ENCODE measurements at places on chromosomes 5 and 9.
A peak's percentile ranks its signal among the peaks of the same experiment; 100 is the strongest.

DNA sequence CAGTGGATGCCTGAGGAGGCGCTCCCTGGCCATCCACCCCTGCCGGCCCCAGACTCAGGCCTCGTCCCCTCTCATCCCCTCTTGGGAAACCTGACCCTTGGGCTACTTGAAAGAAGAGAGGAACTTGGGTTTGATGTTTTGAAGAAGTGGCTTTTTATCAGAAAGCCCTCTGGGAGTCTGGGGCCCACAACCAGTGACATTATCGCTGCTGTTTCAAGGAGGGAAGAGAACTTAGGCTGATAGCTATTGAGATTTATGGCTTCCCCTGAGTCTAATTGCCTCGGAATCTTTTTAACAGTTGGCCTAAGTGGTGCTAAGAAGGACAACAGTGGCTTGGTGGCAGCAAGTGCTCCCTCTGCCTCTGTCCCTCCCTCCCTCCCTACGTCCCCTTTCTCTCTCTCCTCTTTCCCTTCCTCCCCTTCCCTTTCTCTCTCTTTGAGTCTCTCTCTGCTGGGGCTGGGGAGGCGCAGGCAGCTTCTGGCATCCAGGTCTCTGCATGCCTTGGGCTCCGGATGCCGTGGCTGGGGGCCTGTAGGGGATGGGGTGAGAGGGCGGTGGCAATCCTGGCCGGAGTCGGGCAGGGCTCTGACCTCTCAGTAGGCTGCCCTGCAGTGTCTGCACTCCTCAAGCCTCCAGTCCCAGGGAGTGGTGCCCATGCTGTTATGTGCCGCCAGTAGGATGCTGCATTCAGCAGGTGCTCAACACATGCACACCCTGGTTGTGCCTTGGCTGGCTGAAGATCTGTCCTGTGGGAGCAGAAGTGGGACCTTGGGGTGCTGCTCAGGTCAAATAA, 49.6 kb upstream of the RXRA start:
- DNase-seq, result no peak
- no peak overlapping the region for H3K4me3 ChIP-seq
- H3K27ac ChIP-seq, result no peak overlapping the region
- H3K4me1 ChIP-seq, result no peaks in the 10 kb centered on the region

- no peaks in the 10 kb centered on the region for H3K4me1 ChIP-seq
- no peaks in the 10 kb centered on the region for H3K36me3 ChIP-seq
- no peak overlapping the region for H3K27ac ChIP-seq
- no peaks in the 10 kb centered on the region for H3K27me3 ChIP-seq
- peak overlapping the region; percentile 84 for H3K4me3 ChIP-seq
Measured at GRCh38 chr9:95874303-95874988, 1.0 kb upstream of the ERCC6L2 start.

- H3K4me1 ChIP-seq, result peaks cover 5% of the 10 kb centered on the region
- H3K4me3 ChIP-seq, result peak overlapping the region; percentile 91
- no peaks in the 10 kb centered on the region for H3K27me3 ChIP-seq
- DNase-seq, result peak; percentile 95
- no peaks in the 10 kb centered on the region for H3K36me3 ChIP-seq
- peak overlapping the region; percentile 95 for H3K27ac ChIP-seq
Measured at GRCh38 chr5:116576053-116576713, 1.6 kb upstream of the SEMA6A start.

DNA sequence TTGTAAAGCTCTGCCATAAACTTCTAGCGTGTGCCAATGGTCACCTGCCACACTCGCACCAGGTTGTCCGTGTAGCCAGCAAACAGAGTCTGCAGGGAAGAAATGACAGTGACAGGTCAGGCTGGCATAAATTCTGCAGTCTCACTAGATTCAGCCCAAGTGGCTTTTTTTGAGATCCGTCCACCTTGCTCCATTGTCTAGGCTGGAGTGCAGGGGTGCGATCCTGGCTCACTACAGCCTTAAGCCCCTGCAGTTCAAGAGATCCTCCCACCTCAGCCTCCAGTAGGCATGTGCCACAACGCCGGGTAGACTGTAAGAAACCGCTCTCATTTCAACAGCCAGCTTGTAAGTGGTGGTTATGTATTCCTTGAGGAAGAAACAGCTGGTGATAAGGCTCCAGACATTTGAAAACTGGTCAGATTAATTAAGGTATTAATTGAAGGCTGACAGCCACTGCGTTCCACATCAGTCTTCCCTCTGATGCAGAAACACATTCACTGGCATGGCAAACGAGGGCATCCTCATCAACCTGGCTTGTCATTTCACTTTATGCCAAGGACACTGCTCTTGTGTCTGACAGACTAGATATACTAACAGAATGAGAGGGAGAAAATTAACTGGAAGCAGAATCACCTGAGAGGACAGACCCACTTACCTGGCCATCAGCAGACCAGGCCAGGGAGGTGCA, 6.6 kb downstream of the RACK1 start:
- no peak overlapping the region for H3K27ac ChIP-seq
- peaks cover 48% of the 10 kb centered on the region for H3K36me3 ChIP-seq
- peaks cover 5% of the 10 kb centered on the region for H3K4me1 ChIP-seq
- no peak overlapping the region for H3K4me3 ChIP-seq

GRCh38 chr5:141707510-141707909, 25.5 kb upstream of the ARAP3 start:
- peaks cover 5% of the 10 kb centered on the region for H3K4me1 ChIP-seq
- H3K27ac ChIP-seq, result no peak overlapping the region
- no peak overlapping the region for H3K4me3 ChIP-seq
- no peak for DNase-seq

DNA sequence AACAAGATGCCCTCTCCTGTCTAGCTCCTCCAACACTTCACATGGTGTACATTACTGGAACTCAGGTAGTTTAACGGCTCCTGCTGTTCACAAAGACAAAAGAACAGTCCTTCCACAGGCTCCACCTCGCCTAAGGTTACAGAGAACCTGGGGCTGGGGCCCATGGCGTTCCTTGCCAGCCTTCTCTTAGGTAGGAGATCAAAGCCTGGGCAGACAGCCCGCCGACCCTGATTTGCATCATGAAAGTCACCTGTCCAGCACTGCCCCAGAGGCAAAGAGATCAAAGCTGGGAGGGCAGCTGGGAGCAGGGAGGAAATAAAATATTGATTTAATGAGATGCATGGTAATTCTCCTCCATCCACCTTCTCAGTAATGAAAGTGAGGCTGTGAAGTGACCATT, 115.0 kb upstream of the SLIT3 start:
- no peak overlapping the region for H3K27ac ChIP-seq
- no peaks in the 10 kb centered on the region for H3K36me3 ChIP-seq
- H3K27me3 ChIP-seq, result no peaks in the 10 kb centered on the region
- DNase-seq, result no peak

DNA sequence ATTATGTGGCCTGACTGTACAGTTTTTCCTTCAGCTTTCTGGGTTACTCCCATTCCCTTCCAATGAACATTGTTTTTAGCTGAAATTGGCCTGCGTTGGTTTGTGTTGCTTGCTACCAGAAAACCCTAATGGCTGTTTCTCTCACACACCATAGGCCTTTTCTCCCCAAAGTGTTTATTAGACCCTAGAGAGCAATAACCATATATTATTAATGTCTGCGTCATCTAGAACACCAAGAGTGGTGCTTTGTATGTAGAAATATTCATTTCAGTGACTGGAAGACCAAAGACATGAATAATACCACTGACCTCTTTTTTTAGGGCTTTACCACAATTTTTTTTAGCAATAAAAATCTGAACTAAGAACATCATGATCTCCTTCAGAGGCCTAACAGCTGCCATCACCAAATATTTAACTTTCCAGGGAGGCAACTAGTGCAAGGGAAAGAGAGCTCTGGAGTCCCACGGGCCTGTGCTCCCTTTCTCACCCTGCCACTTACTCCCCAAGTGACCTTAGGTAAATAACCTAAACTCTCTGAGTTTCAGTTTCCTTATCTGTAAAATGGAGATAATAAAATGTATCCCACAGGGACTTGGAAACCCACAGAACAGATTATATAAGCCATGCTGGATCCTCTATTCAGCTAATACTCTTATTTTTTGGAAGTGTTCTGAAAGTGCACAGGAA, 201.9 kb upstream of the ISL1 start:
- no peak overlapping the region for H3K4me3 ChIP-seq
- H3K27ac ChIP-seq, result no peak overlapping the region
- no peaks in the 10 kb centered on the region for H3K4me1 ChIP-seq
- DNase-seq, result peak; percentile 63
- no peaks in the 10 kb centered on the region for H3K27me3 ChIP-seq
- H3K36me3 ChIP-seq, result no peaks in the 10 kb centered on the region

DNA sequence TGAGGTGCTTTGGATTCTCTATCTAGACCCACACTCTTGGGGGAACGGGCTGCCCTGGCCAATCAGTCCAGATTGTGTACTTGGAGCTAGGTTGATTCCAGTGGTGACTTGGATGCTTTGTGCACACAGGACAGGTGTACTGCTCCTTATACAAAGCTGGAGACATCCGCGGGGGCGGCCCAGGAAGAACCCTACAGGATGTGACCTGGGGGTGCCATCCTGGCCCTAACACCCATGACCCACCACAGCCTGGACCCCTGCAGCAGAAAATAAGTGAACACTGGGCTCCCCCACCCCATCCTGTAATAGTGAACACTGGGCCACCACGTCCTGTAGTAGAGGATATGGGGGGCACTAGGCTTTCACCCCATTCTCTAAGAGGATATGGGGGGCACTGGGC, 12.1 kb upstream of the PLEKHG4B start:
- H3K27me3 ChIP-seq, result no peaks in the 10 kb centered on the region
- no peak overlapping the region for H3K4me3 ChIP-seq
- peaks cover 5% of the 10 kb centered on the region for H3K4me1 ChIP-seq
- no peaks in the 10 kb centered on the region for H3K36me3 ChIP-seq
- DNase-seq, result no peak
- H3K27ac ChIP-seq, result no peak overlapping the region
